LNCaP clone FGC (cell line): ENCODE measurements at places on chromosomes 12 and 14.

GRCh38 chr12:116157845-116158267 is 119.6 kb downstream of the MED13L start:
- no peak for DNase-seq

DNA sequence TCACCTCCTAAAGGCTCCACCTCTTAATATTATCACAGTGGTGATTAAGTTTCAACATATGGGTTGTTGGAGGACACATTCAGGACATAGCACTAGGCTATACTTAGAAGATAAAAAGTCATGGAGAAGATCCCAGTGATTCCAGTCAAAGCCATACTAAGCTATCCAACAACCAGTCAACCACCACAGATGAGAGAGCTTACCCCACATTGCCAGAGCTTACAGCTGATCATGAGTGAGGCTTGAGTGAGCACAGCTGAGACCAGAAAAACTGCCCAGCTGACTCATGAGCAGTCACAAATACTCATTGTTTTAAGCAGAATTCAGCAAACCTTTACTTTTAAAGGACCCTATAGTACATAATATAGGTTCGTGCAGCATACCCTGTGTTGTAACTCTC is 85.1 kb downstream of the DRAM1 start:
- DNase-seq, result no peak

GRCh38 chr12:75000120-75000519 is 209.5 kb downstream of the KCNC2 start:
- no peak for DNase-seq

DNA sequence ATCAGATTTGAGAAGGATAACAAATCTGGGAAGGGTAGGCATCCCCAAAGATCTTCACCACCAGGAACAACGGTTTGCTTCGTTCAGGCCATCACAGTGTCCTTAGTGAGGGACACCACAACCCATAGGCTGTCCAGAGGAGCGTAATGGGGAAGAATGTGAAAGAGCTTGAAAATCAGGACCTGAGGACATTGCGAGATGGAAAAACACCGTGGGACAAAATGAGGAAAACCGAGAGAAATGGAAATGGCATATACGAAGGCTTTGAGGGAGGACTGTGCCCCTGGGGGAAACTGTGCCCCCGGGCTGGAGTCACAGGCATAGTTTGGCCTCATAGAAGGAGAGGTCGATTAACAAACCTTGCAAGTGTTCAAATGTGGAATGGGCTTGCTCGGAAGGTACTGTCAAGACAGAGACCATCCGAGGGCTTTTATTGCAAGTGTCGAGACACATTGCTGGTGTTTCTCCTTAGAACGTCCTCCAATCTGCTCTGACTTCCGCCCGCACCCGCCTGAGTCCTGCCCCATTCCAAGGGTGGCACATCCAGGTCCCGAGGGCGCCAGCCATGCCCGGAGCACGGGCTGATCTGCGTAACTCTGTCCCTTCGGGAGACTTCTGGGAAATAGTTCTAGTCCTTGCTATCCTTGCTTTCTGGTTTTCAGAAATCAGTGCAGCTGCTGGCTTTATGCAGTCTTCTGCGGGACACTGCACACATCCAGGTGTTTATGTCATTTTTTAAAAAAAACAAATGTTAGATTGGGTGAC is 885 bp upstream of the PALS1 start:
- DNase-seq, result no peak

GRCh38 chr12:75959060-75959459 is 72.5 kb downstream of the PHLDA1 start:
- no peak for DNase-seq

GRCh38 chr12:60704171-60704914 is 1108.5 kb downstream of the SLC16A7 start:
- peak; percentile 98 for DNase-seq

DNA sequence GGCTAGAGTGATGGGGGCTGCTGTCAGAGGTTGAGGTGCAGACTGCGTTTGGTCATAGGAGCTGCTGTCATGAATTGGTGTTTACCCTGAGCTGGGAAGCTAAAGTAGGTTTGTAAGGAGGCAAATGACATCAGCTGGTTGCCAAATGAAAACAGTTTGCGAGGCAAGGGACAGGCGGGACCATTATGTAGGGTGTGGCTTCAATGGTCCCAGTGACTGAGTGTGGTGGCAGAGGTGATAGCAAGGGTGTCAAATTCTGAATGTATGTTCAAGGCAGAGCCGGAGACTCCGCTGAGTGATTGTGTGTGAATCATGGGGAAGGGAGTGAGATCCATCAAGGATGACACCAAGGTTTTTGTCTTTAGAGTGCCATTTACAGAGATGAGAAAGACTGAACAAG is 359.5 kb downstream of the VRK1 start:
- no peak for DNase-seq

GRCh38 chr12:127909041-127909440 is 357.9 kb upstream of the TMEM132C start:
- no peak for DNase-seq

DNA sequence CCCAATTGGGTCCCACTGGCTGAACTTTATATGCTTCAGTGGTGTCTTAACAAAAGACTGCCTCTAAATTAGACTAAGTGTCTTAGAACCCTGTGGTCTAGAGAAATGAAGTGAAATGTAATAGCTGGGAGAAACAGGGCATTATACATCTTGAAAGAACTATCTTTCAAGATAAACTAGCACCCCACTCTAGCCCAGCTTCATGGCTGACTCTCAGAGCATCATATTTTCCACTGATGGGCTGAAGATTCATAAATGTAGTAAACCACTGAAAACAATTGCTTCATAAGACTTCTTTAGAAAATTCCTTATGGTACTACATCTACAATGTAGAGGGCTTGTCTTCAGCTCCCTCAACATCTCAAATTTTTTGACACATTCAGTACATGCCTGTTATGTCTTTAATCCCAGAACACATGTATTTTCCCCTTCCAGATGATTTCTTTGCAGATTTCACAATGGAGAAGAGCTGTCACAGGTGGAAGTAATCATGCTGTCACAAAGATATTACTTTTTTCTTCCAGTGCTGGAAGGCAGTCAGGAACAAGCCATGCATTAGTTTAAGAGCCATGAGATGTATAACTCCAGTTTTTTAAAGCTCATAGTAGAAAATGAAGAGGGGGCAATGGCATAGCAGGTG is 48.5 kb downstream of the IFNG-AS1 start:
- no peak for DNase-seq

GRCh38 chr14:35295845-35296161 is 3.6 kb downstream of the PSMA6 start:
- no peak for DNase-seq

DNA sequence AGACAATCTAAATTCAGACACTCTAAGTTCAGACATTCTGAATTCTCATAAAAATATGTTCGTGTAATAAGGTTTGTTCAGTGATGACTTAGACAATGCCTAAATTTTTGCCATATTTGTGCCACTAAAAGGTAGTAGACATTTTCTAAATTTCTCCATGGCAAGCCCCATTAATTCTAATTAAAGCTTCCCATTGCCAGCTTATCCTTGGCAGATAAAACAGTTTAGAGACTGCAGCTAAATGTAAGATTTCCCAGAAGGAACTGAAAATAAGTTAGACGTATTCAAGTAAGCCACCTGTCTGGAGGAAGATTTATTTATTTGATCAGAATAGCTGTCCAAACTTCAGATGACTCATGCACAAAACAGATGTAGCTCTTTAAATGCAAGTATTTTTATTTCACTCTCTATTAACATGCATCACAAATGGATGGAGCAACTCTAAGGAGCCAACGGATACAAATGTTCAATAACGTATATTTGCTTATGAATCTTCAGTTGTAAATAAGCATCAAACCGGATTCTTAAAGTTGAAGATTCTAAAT is 130.4 kb downstream of the SLC2A13 start:
- DNase-seq, result no peak

DNA sequence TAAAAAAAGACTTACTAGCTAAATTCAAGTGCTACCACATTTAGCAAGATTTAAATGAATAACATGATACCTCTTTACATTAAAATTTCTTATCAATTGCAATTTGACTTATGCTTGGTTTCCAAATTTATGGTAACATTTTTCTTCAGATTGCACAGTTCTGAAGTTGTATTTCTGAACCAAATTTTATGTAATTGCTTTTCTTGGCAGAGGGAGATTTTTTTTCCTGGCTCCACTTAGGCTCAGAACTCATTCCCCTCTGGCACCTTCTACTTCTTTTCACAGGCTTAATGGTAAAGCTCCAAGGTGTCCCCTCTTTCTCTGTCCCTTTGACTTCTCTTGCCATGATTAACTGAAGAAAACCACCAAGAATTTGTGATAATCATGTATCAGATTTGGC is 99.8 kb upstream of the TMTC1 start:
- no peak for DNase-seq
